ENCODE measurements at places on chromosomes 7 and 10.

DNA sequence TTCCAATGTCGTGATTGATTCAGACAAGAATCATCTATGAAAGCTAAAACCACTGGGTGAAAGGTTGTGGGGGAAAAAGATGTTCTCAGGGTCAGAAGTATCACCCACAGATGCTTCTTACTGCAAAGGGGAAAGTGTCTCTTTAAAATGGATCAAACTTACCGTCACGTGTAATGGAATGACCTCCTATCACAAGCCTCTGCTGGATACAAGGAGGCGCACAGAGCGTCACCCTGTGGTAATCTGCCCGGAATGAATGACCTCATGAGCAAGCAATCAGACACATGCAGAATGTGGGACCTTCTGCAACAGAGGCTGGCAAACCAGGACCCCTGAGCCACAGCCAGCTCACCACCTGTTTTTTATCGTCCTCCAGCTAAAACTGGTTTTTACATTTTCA is 33.0 kb downstream of the WIPF3 start:
- no peak for DNase-seq

- no peak for DNase-seq
Measured at GRCh38 chr7:45720989-45721388, 146.8 kb downstream of the ADCY1 start.

GRCh38 chr7:121187676-121188075 is 141.1 kb upstream of the WNT16 start:
- no peak for DNase-seq

- no peak for DNase-seq
Measured at GRCh38 chr7:137871170-137871915, 24.6 kb upstream of the DGKI start.

- no peak for DNase-seq
Measured at GRCh38 chr10:126022841-126023240, 126.5 kb downstream of the FANK1 start.

GRCh38 chr7:4225881-4226523 is 456.1 kb upstream of the FOXK1 start:
- peak; percentile 5 for DNase-seq

- no peak for DNase-seq
Measured at GRCh38 chr7:24781106-24781505, 23.8 kb upstream of the GSDME start.

DNA sequence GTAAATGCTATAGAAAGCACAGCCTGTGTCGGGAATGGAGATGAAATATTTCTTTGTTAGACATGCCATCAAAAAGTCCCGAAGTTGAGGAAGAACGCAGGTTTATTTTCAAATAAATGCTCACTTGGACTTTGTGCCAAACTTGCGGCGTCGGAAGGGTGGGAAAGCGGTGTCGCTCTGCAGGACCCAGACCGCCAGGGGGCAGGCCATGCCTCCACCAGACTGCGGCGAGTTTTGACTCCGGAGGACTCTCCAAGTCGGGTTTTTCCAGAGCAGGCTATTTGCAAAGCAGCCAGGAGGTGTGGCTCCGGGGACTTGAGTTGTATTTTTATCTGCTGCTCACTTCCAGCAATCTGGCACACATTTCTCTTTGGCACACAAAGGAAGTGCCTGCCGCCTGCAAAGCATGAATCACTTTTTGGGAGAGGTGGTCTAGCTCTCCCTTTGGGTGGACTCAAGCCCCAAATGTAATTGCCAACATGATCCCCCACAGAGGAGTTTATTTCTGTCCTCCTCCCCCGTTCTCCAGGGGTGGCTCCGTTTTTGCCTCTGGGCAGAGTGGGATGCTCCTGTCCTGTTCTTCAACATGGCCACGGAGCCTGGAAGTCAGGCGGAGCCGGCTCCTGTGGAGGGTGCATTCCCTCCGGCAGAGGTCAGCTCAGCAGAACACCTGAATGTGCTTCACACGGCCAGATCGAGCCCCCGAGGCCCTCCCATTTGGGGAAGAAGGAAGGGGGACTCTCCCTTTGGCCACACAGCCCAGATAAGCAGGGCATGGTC is 82.3 kb upstream of the GPR26 start:
- DNase-seq: peak; percentile 12

- DNase-seq: no peak
Measured at GRCh38 chr10:87092861-87093631, 1.6 kb downstream of the GLUD1 start.

GRCh38 chr10:113052076-113052830 is 102.2 kb downstream of the TCF7L2 start:
- no peak for DNase-seq

GRCh38 chr10:62264702-62265436 is 3.8 kb downstream of the RTKN2 start:
- no peak for DNase-seq

- no peak for DNase-seq
Measured at GRCh38 chr7:81367326-81367931, 402.4 kb downstream of the HGF start.

DNA sequence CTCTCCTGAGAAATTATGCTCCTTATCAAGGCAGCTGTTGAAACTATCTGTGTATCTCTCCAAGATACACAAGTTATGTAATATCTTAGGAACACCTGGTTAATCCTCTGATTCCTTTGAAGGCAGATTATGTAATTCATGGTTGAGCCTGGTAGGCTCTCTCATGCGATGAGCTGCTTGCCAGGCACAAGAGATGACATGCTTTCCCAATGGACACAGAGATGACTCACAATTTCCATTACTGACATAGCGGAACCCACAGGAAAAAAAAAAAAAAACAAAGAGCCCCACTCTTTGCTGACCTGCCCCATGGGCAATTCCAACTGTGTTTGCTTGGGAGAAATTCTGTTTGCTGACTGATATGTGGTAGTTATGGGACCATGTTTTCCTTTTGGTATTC is 736.4 kb upstream of the PHF14 start:
- no peak for DNase-seq

DNA sequence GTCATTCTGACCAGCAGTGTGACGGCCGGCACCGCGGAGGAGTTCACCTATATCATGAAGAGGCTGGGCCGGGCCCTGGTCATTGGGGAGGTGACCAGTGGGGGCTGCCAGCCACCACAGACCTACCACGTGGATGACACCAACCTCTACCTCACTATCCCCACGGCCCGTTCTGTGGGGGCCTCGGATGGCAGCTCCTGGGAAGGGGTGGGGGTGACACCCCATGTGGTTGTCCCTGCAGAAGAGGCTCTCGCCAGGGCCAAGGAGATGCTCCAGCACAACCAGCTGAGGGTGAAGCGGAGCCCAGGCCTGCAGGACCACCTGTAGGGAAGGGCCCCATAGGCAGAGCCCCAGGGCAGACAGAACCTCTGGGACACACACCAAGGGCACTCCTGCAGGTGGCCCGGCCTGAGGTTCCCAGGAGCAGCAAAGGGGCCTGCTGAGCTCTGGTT is 9.0 kb downstream of the RBP3 start:
- DNase-seq: no peak

- DNase-seq: no peak
Measured at GRCh38 chr10:21194510-21194993, 297.4 kb upstream of the NEBL start.

DNA sequence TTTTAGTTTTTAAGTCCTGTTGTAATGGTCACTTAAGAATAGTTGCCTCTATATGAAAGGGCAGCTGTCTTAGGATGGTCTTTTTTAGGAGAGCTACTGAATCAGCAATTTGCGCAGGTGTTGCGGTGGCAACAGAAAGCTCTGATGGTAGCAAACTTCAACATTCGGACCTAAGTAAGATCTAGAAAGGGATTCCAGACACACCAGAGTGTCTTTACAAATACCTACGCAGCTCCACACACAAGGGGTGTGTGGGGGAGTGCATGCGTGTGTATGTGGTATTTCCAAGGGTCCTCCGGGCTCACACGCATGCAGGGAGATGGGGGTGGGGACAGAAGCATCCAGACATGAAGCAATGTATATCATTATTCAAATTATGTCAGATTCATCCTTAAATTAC is 438.6 kb upstream of the MGMT start:
- no peak for DNase-seq

DNA sequence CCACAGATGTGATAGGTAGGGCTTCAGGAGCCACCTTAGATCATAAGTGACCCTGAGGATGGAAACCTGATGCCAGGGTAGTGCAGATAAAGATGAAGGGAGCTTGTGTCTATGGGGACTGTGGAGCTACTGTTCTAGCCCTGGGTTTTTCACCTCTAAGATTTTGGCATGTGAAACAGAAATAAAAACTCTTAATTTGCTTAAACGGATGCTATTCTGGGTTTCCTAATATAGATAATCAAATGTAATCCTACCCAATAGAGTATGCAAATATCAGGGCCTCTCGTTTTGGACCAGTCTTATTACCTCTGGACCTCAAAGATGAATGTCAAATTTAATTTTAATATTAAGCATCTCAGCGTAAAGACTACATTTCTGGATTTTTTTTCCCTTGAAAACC is 49.3 kb downstream of the ABCB4 start:
- DNase-seq: no peak

DNA sequence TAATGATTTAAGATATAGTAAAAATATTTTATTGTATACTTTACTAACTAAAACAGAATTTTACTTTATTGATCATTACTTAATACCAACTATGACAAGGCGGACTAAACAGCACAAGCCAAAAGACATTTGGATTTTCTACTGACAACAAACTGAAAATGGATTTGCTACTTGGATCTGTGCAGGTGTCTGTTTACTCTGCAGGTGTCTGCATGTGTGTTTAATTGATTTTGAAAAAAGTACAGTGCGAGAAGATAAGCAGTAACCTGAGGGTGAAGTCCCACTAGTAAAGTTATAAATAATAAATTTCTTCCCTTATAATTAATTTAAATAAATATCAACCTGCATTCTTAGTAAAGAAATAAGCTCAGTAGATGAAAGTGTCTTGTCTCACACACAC is 696.8 kb upstream of the MBL2 start:
- DNase-seq: no peak

- no peak for DNase-seq
Measured at GRCh38 chr10:88499569-88500470, 83.3 kb downstream of the RNLS start.

DNA sequence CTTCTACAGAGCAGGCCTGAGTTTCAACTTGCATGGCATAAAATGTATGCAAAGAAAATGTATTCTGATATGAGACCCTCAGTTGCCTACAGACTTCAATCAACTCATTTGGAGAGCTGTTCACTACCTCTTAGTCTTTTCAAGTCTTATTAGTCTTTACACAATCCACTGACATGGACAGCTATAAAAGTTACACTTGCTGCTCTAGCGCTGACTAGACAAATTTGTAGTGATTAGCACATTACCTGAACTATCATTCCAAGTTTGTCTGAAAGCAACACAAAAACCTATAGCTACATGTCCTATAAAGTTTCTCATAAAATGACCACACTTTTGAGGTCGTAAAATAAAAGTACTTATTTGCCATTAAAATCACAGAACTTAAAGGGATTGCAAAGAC is 83.9 kb downstream of the PARD3 start:
- no peak for DNase-seq

GRCh38 chr7:44384586-44385433 is 59.4 kb upstream of the CAMK2B start:
- DNase-seq: no peak

GRCh38 chr10:34121125-34121753 is 693.9 kb downstream of the PARD3 start:
- no peak for DNase-seq

- no peak for DNase-seq
Measured at GRCh38 chr10:74593470-74593869, 232.9 kb upstream of the KAT6B start.

GRCh38 chr10:28250358-28250757 is 52.5 kb downstream of the MPP7 start:
- no peak for DNase-seq

GRCh38 chr7:94190599-94191061 is 186.5 kb upstream of the BET1 start:
- no peak for DNase-seq

GRCh38 chr10:100184840-100185239 is 989 bp downstream of the ERLIN1 start:
- DNase-seq: no peak

GRCh38 chr7:64999165-65000004 is 7.1 kb downstream of the ERV3-1 start:
- DNase-seq: no peak

DNA sequence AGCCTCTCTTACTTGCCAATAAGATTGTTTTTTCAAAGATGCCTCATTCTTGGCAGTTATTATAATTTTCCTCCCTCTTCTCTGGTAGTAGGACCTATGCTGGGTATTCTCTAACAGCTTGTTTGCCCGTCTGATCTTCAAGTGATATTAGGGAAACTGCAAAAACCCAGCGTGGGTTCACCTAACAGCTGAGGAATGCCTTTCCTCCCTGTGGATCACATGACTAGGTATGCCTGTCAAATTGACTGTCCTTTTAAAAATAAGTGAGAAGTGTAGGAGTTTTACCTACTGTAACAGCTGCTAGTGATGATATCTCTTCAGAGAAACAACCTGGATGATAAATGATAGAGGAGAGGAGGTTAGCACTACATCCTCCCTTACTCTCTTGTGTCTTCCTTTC is 22.0 kb downstream of the HECTD2 start:
- no peak for DNase-seq

GRCh38 chr10:98469001-98469931 is 22.5 kb upstream of the HPS1 start:
- DNase-seq: no peak

DNA sequence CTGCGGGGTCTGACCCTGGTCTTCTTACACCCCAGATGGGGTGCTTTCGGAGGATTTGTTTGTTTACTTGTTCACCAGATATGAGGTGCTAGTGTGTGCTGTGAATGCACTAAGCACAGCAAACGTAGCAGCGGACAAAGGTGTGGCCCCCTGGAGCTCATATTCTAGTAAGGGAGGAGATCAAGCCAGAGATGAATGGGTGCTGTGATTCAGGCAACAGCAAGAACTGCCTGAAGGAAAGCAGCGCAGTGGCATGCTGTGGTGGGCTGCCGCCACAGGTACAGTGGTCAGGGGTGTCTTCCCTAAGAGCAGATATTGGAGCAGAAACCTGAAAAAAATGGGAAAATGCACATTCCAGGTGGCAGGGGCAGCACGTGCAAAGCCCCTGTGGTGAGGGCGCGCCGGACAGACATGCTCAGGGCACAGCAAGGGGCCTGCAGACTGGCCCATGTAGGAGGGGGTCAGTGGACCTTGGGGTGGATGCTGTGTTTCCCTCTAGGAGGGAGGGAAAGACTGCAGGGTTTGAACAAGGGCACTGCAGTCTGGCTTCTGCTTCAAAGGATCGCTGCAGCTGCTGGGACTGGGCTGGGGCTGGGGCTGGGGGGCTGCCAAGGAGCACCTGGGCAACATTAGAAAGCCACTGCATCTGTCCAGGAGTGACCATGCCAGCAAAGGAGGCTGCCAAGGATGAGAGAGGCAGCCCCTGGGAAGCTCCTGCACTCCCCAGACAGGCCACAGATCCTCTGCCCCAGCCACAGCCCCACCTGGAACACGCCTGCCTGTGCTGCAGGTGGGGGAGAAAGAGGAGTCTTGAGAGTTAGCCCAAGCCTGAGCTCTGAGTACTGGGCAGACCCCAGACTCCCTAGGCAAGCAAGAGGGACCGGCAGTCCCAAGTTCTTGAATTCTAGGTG is 927 bp upstream of the DEPP1 start:
- no peak for DNase-seq

- DNase-seq: no peak
Measured at GRCh38 chr7:37942934-37943610, 22.6 kb downstream of the EPDR1 start.

- no peak for DNase-seq
Measured at GRCh38 chr7:47814905-47815613, 133.2 kb downstream of the PKD1L1 start.
